T-helper 1 cell (primary cell): ENCODE measurements at places on chromosomes 3 and 15.

GRCh38 chr3:77247061-77247460, 207.2 kb downstream of the ROBO2 start:
- DNase-seq = no peak

GRCh38 chr3:45059132-45059531, 33.0 kb downstream of the CLEC3B start:
- no peak for DNase-seq

DNA sequence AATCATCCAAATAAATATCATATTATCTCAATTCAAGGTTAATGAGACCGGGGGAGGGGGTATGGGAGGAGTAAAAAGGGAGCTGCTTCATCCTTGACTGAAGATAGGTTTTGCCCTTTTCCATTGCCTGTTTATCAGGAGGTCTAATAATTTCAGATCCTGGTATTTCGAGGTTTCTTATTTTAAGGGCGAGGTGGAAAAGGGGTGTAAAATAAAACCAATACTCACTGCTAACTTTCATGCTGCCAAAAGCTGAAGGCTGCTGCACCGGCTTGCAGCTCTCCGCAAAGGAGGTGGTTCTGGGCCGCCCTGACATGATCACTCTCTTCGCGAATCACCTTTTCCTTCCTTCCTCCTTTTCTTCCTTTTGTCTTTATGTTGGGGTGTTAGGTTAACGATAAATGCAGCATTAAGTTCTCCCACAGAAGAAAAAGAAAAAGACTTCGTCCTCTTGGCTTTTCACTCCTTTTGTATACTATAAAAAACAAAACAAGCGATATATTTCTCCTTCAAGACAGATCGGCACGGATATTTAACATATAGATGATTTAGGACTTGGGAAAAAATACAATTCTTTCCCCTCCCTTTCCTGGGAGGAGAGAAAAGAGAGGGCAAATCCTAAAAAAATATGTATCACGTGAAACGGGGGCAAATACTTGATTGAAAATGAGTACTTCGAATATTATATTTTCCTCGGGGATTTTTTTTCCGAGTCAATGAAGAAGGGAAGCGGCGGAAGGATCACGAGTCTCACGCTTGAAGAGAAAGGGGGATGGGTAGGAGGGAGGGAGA, 932 bp downstream of the GSK3B start:
- peak; percentile 21 for DNase-seq

DNA sequence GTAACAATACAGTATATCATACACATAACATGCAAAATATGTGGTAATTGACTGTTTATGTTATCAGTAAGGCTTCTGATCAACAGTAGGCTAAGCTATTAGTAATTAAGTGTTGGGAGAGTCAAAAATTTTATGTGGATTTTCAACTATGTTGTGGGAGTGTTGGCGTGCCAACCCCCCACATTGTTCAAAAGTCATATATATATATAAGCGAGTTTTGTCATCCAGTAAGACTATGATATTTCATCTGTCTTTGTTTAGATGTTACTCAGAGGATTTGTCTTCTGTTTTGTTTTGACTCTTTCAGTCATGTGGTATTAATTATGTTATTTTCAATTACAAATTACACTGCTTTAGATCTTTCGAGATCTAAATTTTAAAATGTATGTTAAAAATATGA, 51.0 kb upstream of the RAP2B start:
- no peak for DNase-seq

DNA sequence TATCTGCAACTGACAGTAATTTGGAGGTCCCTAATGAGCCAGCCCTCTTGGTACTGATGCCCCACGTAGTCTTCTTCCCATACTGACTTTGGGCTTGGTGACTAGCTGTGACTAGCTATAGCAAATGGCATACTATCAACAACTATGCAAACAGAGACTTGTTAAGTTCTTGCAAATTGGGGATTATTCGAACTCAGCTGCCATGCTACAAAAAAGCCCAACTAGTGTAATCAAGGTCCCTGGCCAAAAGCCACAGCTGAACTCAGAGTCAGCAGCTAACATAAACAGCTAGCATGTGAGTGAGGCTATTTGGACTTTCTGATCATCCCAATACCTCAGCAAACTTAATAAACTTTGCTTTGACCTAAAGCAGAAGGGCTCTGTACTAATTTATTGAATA, 121.2 kb upstream of the PLXND1 start:
- no peak for DNase-seq

DNA sequence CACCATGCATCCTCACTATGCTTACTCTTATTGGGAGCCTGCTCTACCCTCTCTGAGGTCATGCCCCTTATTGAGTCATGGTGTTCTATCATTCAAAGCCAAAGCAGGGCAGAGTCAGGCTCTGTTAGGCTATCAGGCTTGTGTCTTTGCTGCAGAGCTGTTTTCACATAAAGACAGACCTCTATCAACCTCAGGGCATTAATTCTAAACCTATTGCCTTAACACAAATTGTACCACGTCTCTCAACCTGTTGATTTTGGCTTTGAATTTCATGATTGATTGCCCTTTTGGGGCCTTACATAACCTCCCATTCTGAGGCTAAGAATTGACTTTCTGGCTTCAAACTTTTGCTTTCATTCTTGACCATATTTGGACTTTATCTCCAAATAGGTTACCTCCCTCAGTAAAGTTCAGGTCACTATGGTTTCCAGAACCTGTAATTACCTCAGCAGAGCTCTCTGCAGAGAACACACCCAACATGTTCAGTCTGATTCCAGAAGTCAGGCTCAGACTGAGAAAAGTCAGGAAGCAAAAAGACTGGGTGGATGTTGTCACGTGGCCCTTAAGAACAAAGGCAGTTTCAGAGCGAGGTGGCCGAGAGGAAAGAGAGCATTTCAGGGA, 221.4 kb upstream of the NANOGP8 start:
- no peak for DNase-seq

GRCh38 chr15:53527996-53528395, 231.5 kb downstream of the WDR72 start:
- no peak for DNase-seq

GRCh38 chr3:167716920-167717319, 17.8 kb downstream of the PDCD10 start:
- DNase-seq = no peak

GRCh38 chr15:74937272-74937589, 642 bp downstream of the COX5A start:
- DNase-seq = no peak

DNA sequence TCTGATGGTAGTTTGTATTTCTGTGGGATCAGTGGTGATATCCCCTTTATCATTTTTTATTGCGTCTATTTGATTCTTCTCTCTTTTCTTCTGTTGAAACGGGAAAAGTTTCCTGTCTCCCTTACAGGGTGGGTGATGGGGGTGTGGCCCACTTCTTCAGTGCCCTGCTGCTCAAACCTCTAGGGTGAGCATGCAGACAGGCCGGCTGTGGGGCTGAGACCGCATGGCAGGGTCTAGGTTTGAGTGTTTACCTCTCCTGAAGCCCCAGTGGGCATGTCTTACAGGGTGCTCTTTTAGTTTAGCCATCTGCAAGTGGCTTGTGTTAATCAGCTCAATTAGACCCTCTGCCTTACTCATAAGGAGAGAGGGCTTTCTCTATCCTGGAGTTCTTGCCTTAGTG, 450.0 kb upstream of the EPHA3 start:
- no peak for DNase-seq
